ENCODE measurements at places on chromosomes 6 and 20.
A peak's percentile ranks its signal among the peaks of the same experiment; 100 is the strongest.

DNA sequence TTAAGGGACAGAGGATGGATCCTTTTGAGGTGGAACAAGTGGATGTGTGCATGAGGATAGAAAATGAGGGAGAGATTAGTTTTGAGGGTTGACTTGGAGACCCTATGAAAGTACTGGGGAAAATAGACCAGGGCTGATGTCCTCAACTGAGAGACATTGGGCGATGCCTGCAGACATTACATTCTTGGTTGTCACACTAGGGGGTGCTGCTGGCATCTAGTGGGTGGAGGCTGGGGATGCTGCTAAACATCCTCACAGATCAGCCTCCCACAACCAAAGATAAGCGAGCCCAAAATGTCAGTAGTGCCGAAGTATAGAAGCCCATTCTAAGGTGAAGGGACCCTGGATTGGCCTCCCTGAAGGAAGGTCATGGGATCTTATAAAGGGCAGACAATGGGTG lies 63.3 kb downstream of the MOCS1 start:
- no peak for DNase-seq

DNA sequence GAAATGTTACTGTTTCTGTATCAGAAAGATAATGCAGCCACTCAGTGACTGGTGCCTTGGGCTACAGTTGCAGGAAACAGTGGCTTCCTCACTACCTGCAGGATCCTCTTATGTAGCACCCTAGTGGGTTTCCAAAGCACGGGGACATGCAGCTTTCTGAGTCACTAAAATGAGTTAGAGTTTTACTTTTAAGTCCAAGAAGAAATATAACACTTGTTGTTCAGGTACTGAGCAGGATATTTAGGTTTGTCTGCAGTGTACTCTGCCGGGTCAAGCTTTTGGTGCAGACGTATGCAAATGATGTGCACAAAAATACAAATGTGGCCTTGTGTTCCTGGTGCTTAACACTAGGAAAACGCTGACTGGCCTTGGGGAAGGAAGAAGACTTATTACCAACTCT lies 22.0 kb downstream of the ACSS1 start:
- DNase-seq, result no peak

GRCh38 chr6:142700032-142700431 lies 244.9 kb downstream of the HIVEP2 start:
- DNase-seq, result no peak

- DNase-seq, result peak; percentile 56
Observed at GRCh38 chr20:61760731-61761130, 304.9 kb downstream of the TAF4 start.

DNA sequence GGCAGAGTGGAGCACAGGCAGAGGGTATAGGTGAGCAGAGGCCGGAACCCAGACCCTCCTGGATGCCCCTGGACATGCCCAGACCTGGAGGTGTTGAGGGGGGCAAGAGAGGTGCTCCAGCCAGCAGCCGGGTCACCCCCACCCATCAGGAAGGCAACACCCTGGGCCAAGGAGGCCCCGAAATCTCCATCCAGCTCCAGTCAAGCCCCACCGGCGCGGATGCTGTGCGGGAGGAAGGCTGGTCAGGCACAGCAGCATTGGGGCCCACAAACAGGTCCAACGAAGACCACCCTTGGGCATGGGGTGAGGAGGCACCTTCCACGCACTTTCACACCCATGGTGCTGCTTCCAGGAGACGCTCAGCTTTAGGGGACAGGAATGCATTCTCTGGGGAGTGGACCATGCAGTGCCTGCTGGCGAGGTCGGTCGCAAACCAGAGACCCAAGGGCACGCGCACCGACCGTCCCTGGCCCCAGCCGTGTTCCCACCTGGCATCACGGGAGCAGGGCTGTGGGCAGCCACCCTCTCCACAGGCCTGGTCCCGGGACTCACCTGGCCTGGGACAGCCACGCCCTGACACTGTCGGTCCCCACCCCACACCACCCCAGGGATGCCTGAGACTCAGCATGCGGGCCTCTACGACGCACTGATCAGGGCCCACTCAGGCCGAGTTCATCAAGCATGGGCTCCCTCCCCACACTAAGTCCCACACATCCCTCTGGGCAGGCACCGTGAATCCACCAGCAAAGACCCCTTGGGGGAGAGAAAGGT lies 43.6 kb upstream of the ZBP1 start:
- DNase-seq, result no peak

GRCh38 chr6:40852779-40853373 lies 186.1 kb downstream of the UNC5CL start:
- DNase-seq, result no peak

DNA sequence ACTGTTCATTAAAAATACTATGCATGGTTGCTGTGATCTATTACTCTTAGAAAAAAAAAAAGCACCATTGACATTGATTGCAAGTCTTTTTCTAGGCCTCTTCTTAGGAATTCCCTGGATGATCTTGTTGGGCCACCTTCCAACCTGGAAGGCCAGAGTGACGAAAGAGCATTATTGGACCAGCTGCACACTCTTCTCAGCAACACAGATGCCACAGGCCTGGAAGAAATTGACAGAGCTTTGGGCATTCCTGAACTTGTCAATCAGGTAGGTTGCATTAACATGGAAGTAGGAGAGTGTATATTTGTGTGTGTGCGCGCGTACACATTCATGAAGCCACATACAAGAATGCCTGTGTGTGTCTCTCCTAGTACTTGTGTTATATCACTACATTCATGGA lies 140.4 kb downstream of the NCOA3 start:
- DNase-seq, result no peak

DNA sequence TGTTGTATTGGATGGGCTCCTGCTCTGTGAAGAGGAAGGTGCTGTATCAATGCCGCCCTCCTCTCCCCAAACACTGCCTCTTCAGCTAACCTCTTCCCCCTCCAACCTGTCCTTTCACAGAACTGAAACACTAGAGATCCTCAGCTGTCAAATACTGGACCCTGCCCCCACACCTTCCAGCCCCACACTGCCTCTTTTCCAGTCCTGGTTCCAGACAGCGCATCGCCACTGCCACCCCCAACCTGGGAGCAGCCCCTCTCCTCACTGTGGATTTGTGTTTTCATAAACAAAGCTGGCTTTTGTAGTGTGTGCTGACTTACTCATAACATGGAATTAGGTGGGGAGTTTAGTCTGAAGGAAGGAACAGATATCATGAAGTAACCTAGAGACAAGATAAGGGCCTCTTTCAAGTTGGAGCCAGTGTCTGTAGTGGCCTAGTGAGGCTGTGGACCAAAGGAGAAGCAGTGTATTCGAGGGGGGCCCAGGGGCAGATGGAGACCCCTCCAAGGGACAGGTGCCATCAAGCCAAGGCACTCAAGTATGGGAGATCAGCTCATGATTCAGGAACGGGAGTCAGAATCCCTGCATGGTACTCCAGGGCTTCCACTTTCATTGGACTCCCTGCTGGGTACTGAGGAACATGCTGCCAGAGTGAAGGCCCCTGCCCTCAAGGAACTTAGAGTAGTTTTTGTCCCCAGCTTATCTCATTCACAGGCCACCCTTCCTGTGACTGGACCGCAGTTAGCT lies 2.1 kb downstream of the SCUBE3 start:
- DNase-seq, result no peak

- DNase-seq, result no peak
Observed at GRCh38 chr6:128311944-128312570, 208.3 kb downstream of the PTPRK start.

GRCh38 chr6:116945809-116946208 lies 68.8 kb downstream of the RFX6 start:
- DNase-seq, result no peak

GRCh38 chr6:25612666-25613065 lies 39.3 kb upstream of the SCGN start:
- DNase-seq, result no peak

DNA sequence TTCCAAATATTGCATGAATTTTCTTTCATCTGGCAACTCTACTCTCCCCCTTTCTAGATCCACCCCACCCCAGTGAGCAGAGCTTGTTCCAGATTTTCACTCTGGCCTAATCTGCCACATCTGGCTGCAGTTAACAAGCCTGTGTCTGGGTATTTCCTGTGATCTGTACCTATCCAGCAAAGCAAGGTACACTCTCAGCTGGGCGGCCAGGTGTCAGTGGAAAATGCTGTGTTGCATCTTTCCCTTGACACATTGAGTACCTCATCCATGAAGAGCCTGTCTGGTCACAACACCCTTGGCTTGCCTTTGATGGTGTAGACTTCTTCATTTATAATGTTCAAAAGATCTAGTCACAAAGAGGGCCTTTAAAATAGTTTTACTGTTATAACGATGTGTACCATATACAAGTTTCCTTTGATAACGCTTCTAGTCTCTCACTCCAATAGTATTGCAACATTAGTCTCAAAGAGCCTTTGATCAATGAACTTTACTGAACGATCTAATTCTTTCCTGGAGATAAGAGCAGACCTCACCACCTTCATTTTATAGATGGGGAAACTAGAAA lies 6.0 kb upstream of the RNF182 start:
- DNase-seq, result no peak

GRCh38 chr6:162829013-162829742 lies 101.4 kb downstream of the PACRG start:
- DNase-seq, result no peak

GRCh38 chr6:43805699-43806042 lies 35.7 kb downstream of the VEGFA start:
- DNase-seq, result no peak

GRCh38 chr6:40550202-40551101 lies 36.7 kb downstream of the LRFN2 start:
- no peak for DNase-seq

DNA sequence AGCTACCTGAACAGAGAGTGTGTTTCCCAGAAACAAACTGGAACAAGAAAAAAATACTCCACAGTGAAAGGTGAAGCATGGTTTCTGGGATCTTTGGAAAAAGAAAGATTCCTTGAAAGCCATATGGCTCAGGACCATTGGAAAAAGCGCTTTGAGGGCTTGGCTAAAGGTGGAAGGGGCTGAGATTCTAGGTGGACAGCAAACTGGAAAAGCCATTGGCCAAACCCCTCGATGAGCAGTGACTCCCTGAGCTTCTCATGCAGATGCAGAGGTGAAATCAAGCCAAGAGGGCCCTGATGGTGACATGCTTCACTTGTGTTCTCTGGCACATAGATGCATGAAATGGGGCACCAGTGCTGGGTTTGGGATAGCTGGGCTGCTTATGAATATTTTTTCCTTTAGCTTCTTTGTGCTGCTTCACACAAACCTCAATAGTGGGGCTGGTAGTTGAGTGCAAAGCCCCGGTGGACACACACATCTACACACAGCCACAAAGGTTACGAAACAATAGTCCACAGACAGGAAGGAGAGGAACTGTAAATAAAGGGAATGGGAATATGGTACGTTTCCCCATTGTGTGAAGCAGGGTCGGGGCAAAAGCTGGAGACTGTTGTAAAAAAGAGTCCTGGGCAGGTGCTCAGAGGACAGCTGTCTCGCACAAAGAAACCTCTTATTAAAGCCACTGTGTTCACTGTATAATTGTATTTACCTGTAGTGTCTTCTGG lies 117.8 kb downstream of the FOXA2 start:
- DNase-seq, result no peak

DNA sequence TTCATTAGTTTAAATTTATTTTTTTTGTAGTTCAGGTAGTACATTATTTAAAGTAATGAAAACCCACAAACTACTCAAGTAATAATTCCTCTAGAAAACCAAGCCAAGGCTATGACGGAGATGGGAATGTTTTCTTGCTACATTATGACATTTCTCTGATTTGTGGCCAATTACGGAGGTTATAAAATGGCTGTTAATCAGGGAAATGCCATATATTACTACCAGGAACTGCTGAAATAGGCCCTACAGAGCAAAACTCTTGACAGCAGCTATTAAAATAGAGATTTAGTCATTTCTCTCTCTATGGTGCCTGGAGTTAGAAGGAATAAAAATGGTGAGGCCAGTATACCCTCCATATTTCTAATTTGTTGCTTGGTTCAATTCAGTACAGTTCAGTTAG lies 280.0 kb downstream of the ARHGAP18 start:
- DNase-seq, result no peak

DNA sequence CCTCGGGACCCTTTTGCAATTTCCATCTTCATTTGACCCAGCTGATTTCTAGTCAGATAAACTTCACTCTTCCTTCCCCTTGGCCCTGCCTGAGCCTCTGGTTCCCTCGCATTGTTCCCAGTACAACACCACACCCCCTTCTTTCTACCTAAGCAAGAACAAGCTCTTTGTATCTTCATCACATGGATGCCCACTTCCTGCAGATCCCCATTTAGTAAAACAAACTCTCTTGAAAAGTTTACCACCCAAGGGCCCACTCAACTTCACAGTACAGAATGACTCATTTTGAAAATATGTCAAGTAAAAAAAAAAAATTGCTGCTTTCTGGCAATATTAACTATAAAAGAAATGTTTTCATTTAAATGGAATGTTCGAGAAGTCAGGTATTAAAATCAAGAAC lies 5.2 kb downstream of the FAXC start:
- DNase-seq, result no peak

GRCh38 chr6:52662031-52662430 lies 8.9 kb upstream of the TMEM14A start:
- no peak for DNase-seq

DNA sequence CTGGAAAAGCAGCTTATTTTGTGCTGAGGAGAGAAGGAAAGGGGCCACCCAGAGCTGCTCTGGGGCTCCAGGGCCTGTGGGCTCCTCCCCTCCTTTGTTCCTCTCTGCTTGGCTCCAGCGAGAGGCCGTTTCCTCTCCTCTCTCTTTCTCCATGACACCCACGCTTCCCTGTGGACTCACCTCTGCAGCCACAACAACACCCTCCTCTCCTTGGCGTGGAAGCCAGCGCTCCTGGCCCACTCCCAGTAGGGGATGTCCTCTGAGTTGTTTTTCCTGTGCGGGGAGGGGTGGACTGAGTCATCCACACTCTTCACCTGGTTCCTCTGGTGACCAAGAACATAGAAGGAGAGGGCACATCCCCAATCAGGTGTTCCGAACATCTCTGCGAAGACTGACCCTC lies 4.9 kb upstream of the CDSN start:
- DNase-seq, result no peak

DNA sequence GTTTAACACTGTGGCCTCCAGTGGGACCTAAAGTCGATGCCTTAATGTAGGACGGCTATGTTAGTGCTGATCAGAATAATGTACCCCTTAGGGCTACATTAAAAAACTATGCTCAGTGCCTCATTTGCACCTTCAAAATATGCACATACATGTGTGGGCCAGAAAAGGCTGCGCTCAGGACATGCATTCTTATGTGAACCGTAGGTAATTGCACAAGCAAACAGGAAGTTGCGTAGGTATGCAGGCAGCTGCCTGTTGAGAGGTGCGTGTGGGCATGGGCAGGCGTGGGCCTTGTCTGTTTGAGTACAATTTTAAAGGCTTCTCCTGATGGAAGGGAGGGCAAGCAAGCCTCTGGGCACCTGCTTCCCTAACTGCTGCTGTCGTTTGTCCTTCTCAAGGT lies 116.2 kb upstream of the JAG1 start:
- no peak for DNase-seq
